ENCODE measurements at places on chromosomes 5 and 9.

DNA sequence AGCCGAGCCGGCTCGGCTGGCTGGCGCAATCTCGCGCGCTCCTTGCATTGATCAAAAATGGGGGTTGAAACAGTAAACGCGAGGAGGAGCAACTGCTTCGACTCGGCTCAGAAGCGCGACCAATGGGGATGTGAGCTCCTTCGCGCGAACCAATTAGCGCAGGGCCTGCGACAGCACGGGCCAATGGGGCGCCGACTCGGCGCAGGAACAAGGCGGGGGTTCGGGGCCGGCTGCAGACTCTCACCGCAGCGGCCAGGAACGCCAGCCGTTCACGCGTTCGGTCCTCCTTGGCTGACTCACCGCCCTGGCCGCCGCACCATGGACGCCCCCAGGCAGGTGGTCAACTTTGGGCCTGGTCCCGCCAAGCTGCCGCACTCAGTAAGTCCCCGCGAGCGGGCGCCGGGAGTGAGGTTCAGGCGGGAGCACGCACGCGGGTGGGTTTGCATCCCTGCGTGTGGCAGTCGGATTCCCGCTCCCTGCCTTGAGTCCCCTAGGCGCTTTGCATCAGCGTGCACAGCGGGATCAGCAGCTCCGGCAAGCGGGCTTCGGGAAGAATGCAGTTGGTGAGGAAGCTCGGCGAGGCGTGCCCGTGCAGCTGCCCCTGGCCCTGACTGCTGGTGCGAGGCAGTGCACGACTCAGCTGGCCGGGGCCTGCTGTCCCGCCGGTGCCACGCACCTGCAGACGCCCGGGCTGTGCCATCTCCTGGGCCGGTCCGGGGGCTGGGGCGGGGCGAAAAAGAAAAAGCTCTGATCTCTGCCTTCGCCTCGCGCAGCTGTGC lies at the start of gene PSAT1:
TSS of gene PSAT1 (plus strand) at position 233 of the 779 bp plus-strand sequence. CDS start at position 319, 86 bp downstream.
- peak; percentile 93 for DNase-seq

DNA sequence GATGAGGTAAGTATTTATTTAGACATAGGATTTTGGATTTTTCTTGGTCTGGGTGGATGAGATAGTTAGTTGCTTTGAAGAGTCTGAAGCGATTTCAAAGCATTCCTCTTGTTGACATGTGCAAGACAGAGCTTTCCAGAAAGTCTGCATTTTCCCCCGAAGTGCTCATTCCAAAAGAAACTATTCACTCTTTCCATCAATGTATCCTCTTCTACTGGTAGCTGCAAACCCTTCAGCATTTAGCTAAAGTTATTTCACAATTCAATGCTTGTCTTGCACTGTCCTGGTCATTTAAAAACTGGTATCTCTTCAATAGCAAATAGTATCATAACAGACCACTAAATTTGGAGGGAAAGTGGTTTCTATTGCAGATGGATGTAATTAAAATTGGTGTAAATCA lies 13.0 kb downstream of the NREP start:
- DNase-seq = no peak

DNA sequence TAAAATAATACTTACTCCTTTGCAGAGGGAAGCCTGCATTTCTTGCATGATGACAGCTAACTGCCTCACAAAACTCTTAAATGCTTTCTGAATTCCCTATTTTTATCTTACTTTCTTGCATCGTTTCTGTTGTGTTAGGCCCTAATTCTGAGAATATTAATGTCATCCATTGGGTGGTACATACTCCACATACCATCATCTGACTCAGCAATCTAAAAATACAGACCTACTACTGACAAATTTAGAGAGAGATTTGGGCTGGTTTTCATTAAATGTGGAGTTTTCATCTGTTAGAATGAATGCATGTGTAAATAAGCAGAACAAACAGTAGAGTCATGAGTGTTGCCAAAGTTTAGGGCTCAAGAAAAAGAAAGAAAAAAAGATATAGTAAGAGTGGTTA lies 26.5 kb upstream of the KCNN2 start:
- no peak for DNase-seq

DNA sequence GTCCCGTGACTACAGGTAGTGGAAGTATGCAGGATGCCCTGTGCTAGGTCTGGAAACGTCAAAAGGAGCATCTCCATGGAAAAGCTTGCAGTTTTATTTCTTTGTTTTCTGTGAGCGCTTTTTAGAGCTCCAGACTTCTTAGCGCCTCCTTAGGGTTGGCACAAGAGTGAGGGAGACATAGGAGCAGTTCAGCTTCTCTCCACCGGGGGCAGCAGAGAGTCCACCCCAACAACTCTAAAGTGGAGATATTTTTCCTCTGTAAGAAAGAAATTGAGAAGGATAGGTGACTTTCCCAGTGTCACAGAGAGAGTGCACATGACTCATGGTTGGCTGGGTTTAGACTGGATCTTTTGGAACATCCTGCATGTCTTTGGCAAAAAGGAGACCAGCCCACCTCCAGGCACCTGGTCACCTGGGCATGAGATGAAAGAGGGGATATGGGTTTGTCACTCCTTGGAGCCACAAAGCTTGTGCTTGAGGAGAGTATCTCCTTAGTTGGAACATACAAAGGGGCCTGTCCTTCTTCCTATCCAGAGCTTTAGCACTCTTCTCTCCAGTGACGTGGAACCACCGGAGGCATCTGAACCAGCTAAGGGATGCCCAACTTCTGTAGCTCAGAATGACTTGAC lies 637.7 kb downstream of the SEMA5A start:
- peak; percentile 45 for DNase-seq

DNA sequence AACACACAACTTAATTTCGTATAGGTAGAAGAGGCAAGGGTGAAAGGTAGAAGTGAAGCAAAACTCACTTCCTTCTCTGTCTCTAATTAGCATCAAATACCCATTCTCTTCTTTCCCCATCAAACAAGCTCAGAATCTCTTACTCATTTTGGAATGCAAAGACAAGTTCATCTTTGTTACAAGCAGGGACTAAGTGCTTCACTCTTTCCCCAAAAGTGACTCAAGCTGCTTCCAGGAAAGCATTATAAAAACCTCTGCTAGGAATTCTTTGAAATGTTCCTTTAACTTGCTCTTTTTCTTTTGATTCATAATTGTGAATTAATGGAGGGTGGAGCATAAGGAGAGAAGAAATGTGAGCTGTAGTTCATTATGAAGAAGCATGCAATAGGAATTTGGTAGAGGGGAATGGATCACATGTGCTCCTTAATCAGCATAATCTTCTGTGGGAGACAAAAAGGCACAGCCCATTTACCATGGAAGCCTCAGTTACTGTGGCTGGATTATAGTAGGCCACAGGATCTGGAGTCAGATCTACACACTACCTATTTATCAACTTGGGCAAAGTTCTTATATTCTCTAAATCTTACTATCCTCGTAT lies 109.5 kb upstream of the DPYSL3 start:
- DNase-seq = no peak
